ENCODE measurements at places on chromosomes 11 and 22. TPM values are rescaled to one million over a fixed set of nuclear protein-coding genes. Genes with fewer than 3 reads are reported as not detected.

- no peak for DNase-seq
- H3K27ac ChIP-seq: no peak overlapping the region
- no peaks in the 10 kb centered on the region for H3K27me3 ChIP-seq
- H3K4me3 ChIP-seq: no peak overlapping the region
These were observed 154.3 kb upstream of the TBCEL start for GRCh38 chr11:120869516-120870011.

GRCh38 chr22:34851918-34852662 is 213.9 kb upstream of the ISX start:
- H3K27me3 ChIP-seq: no peaks in the 10 kb centered on the region
- DNase-seq: no peak
- H3K4me1 ChIP-seq: no peaks in the 10 kb centered on the region
- H3K27ac ChIP-seq: no peak overlapping the region
- no peak overlapping the region for H3K4me3 ChIP-seq

GRCh38 chr22:25759825-25760231 is 17.8 kb downstream of the MYO18B start:
- DNase-seq: no peak
- H3K4me1 ChIP-seq: no peaks in the 10 kb centered on the region
- H3K36me3 ChIP-seq: no peaks in the 10 kb centered on the region
- no peak overlapping the region for H3K4me3 ChIP-seq

DNA sequence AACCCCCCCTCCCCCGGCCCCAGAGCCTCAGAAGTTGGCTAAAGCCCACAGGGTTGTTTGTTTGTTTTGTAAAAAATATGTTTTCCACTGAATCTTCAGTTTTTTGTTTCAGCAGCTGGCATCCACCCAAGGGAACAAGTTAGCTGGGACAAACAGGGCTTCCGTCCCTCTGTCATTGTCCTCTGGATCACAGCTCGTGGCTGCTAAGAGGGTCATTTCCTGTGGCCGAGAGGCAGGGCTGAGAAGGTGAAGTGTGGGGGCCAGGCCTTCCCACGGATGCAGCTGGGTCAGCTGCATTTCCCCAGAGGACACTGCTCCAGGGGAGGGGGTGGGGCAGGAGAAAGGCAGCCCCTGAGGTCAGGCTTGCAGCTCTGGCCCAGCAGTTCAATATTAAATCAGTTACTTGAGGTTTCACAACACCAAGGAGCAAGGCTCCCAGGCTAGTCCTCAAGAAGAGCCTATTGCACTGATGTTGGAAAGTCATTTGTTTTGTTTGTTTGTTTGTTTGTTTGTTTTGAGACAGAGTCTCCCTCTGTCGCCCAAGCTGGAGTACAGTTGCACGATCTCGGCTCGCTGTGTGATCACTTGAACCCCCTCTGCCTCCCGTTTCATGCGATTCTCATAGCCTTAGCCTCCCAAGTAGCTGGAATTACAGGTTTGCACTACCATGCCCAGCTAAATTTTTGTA is 34.4 kb upstream of the SMTN start:
- H3K4me3 ChIP-seq: no peak overlapping the region
- H3K4me1 ChIP-seq: no peaks in the 10 kb centered on the region
- no peak overlapping the region for H3K27ac ChIP-seq
- DNase-seq: no peak
- no peaks in the 10 kb centered on the region for H3K36me3 ChIP-seq
- no peaks in the 10 kb centered on the region for H3K27me3 ChIP-seq

HTR3A gene
- 0.44 TPM for total RNA-seq

All from left lung (tissue), 14 donors.